ENCODE measurements at places on chromosomes 2 and 18.

GRCh38 chr2:120779781-120780283 is 44.2 kb downstream of the GLI2 start:
- peak; percentile 64 for DNase-seq

GRCh38 chr2:17482651-17483050 is 35.6 kb downstream of the RAD51AP2 start:
- no peak for DNase-seq

GRCh38 chr2:201413143-201413542 is 38.1 kb downstream of the TRAK2 start:
- DNase-seq: no peak

DNA sequence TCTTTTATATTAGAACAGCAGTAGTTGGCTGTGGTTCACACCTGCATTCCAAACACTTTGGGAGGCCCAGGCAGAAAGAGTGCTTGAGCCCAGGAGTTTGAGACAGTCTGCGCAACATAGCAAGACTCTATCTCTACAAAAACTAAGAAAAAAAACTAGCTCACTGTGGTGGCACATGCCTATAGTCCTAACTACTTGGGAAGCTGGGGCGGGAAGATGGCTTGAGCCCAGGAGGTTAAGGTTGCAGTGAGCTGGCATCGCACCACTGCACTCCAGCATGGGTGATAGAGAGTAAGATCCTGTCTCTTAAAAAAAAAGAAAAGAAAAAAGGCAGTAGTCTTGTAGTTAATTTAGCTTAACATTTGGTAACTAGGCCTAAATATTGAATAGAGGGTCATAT is 136.6 kb downstream of the AGPS start:
- no peak for DNase-seq

DNA sequence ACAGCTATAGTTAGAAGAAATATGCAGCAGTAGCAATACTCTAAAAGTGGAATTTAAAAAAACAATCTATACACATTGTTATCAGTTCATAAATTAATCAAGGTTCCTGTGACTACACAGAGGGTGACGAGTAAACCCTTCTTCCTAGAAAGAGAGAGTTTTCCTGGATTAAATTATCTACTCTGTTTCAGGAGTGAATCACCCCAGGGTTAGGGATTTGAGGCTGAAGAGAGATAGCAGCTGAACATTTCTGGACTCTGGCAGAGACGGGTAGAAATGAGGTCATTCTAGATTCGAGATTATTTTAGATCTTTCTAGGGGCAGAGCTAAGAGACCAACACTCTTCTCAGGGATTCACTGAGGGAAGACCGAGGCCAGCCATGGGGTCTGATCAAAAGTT is 38.8 kb upstream of the PMAIP1 start:
- DNase-seq: no peak

DNA sequence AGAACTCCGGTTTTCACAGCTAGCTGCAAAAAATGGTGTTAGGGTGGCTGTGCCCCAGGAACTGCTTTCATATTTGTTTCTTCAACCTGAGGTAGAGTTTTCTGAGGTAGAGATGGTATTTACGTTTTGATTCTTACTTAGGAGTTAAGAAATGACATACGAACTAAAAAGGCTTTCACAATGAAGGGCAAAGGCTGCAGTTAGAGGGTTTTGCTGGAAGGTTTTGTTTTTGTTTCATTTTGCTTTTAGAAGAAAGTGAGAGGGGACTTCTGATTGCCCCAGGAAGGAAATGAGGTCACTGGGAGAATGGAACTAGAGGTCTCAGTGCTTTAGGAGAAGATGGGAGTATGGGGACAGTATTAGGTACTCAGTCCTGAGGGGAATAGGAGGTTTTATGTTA is 15.5 kb downstream of the CDCA7 start:
- no peak for DNase-seq

- DNase-seq: no peak
Observed at GRCh38 chr2:232981356-232981755, 31.7 kb downstream of the NGEF start.

DNA sequence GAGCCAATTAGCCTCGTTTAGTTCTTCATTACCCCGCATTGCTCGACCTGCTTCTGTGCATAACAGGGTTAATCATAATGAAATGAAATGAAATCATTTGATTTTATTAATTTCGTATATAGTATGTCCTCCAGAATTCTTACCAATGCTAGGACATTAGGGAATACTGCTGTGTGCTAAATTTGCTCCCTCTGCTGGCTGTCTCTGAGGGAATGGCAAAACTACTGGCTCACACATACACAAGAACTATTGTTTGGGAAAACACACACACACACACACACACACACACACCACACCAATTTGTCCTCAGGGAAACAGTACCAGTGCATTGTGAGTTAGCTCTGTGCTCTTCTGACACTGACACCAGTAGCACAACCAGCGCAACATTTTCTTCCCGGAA is 273.3 kb upstream of the TCF4 start:
- DNase-seq: peak; percentile 13

GRCh38 chr2:120005834-120006521 is 6.9 kb upstream of the EPB41L5 start:
- DNase-seq: no peak

GRCh38 chr18:60149316-60149715 is 223.3 kb downstream of the MC4R start:
- DNase-seq: no peak

DNA sequence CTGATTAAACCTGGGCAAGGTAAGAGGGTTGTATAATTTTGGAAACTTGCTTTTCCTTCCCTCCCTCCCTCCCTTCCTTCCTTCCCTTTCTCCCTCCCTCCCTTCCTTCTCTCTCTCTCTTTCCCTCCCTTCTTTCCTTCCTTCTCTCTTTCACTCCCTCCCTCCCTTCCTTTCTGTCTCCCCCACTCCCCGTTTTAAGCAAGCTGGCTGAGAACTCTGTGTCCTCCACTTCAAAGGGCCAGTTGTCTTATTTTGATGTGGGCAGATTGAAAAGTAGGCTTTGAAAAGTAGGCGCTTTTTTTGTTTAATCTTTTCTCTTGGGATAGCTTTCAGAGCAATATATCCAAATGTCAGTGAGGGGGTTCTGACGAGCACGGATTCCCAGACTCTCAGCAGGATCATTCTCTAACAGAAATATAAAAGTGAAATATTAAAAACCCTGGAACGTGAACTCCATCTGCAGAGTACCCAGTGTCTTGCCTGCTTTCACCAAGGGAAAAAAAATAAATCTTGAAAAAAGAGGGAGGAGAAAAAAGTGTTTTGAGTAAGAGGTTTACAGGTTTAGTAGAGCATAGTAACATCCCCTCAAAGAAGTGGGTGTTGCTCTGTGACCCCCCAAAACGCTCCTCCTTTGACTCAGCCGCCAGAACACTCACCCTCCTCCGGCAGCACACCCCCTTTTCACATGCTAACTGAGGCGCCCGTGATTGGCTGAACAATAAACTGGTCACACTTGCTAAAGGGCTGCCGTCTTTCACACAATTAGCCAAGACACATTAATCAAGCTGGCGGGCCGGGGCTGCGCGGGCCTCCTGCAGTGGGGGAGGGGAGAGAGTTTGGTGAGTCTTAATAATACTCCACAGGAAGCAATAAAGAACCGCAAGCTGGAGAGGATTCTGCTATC is 52.2 kb downstream of the CDK15 start:
- peak; percentile 50 for DNase-seq

GRCh38 chr2:127162261-127163089 is 55.5 kb upstream of the BIN1 start:
- DNase-seq: peak; percentile 14

GRCh38 chr2:235513984-235514626 is 20.3 kb downstream of the AGAP1 start:
- DNase-seq: no peak

- DNase-seq: no peak
Observed at GRCh38 chr2:217827430-217828201, 175.2 kb downstream of the TNS1 start.

- DNase-seq: no peak
Observed at GRCh38 chr2:16361261-16361995, 304.2 kb downstream of the CYRIA start.

- DNase-seq: no peak
Observed at GRCh38 chr2:239368321-239368720, 32.5 kb downstream of the HDAC4 start.

- no peak for DNase-seq
Observed at GRCh38 chr2:57733956-57734355, 312.6 kb upstream of the VRK2 start.

DNA sequence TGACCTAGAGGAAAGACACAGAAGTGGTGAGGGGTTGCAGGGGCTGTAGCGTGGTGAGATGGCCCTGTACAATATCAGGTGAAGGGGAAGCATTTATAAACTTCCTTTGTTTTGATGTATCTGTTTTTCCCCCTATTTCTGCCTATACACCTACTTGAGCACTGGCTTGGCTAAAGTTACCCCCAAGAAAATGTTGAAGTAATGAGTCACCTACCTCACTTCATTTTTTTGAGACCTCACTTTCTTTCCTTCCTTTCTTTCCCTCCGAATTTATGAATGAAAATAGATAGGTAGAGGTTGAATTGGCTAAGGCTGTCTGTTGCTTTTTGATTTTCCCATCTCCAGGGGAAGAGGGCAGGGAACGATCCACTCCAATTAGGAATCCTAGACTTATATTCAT is 231.1 kb upstream of the EPAS1 start:
- DNase-seq: no peak

DNA sequence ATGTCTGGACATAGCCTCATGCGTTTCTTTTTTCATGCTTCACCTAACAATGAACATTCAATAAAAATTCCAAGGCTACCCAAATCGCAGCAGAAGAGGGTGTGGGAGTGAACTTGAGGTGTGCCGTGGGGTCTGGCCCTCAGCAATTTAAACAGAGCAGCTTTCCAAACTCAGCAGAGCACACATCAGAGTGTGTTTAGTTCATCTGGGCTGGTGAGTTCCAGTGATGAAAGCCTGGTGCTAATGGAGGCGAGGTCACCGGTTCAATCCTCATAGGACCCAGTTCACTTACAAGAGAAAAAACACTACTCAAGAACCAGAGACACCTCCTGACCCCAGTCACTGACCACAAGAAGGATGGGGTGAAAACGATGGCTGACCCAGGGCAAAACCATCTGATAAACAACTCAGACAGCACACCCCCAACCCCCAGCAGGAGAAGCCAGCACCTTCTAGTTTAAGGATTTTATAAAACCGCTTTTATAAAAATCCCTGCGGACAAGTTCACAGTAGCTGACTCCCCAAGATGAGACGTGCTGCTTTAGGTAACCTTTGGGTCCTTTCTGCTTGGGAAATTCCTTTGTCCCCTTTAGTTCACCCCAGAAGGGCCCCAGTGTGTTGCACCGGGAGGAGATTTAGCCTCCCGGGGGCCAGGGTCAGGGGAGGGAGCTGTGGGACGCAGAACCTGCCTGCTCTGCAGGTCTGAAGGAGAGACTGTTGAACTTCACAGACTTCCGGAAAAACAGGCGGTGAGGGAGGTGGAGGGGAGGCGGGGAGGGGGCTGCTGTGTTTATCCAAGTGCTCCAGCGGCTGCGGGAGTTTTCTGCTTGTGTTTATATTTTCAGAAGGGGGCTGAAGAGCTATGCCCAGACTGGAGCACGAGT is 152.7 kb upstream of the SOX11 start:
- no peak for DNase-seq

GRCh38 chr2:156933645-156934225 is 323.8 kb upstream of the GALNT5 start:
- DNase-seq: no peak

- peak; percentile 62 for DNase-seq
Observed at GRCh38 chr2:18387441-18388206, 172.8 kb downstream of the RDH14 start.

DNA sequence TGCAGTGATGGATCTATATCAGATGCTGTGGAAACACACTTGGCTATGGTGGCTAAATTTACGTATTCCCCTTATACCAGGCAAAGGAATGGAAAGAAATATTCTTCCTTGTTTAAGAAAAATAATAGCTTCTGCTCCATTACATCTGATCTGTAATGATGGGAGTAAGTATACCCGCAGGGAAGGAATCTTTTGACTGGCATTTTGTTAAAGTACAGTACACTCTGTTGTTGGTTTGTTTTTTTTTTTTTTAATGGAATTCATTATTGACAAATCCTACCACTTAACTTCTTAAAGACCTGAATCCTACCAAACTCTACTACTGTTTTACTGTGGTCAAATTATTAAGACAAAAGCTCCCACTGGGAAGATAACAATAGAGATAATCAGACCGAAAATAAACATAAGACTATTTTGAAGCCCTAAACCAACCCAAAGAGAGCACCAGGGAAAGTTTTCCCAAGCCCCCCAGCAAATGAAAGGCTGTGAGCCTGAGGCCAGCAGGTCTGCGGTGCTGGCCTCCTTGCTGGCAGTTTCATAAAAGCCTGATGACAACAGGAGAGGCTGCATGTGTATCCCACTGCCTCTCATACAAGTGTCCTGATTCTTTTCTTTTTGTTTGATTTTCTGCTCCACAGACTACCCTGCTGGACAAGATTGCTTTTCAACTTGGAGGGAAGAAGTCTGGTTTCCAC is 101.0 kb downstream of the SLC25A12 start:
- DNase-seq: no peak

DNA sequence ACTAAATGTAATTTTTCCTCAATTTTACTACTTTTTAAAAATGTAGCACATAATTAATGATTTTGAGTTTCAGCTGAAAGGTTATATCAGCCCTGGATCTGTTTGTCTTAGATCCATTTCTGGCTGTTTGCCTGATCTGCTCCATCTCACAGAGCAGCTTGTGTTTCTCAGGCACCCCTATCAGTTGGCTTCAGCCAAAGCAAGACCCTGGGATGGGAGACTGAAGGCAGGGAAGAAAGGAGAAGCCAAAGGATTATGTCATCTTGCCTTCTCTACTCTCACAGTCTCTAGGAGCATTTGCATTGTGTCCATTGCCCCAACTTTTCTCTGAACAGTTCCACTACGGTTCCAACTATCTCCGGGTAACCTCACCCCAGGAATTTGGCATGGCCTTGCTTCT is 110.5 kb downstream of the CCDC148 start:
- no peak for DNase-seq

GRCh38 chr2:212766921-212767320 is 228.3 kb upstream of the ERBB4 start:
- no peak for DNase-seq

DNA sequence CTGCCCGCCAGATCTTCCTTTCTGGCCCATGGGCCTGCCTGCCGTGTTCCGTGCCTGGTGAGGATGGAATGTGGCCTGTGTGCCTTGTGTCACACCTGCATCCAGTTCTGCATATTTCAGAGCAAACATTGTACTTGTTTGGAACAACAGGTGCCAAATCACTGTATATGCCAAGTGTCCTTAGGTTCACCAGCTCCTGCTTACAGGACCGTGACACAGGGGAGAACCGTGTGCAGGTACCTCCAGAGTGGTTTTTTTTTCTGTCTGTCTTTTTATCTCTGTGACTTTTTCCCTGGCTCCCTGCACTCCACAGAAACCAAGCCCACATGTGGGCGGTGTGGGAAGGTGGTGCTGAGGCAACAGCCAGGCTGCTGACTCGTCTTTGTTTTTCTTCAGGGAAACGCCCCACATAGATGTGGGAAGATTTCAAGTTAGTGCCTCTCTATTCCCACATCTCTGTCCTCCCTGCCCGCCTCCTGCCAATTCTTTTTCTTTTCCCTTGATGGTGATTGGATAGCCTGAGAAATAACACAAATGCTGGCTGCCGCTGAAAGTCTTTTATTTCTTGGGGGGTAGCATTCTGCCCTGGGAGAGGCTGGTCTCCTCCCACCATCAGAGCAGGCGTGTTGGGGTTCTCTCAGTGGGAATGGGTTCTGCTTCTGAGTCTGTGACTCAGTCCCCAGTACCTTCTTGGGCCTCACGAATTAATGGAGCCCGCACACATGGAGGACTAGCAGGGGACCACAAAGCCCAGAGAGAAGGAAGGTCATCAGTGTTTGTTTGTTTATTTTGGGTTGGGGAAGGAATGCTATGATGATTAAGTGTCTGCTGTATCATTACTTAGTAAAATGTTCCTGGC is 21.4 kb downstream of the GRHL1 start:
- DNase-seq: no peak

All from dorsolateral prefrontal cortex (tissue), 122 donors.